ENCODE measurements at places on chromosomes 16 and 17.

GRCh38 chr16:48384520-48385252 lies 527 bp downstream of the SIAH1 start:
- DNase-seq = peak; percentile 65

DNA sequence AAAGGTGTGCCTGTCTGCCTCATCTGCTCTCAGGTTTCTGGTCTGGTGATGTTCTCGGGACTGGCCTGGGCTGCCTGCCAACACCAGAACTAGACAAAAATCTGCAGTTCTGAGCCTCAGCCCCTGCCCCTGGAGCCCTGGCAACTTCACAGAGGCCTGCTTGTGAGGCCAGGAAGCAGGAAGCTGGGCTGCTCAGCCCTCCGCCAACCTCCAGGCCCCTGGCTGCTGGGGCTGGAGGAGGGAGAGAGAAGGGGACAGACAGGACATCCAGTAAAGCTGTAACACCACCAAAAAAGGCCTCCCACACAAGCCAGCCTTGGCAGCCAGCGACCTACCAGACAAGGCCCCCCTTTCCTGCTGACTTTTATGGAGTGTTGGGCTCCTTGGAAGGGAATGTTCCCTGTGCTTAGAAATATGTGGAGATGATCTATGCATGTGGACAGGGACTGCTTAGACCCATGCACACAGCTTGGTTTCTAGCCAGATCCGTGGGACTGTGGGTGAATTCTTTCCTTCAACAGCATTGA lies 157.6 kb downstream of the XYLT1 start:
- DNase-seq = no peak

DNA sequence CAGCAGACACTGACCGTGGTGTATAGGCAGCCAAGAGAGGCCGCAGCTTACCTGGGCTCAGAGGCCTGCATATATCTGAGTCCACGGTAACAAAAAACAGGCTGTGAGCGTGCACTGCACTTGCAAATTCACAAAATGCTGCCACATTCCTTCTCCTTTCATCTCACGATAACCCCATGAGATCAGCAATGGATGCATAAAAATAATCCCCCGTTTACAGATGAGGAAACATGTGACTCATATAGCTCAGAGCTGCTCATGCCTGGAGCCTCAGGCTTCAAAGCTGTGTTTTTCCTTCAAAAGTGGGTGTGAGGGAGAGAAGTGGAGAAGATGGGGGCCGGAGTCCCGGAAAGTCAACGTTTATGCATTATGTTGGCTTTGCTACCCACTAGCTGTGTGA lies 118.3 kb upstream of the FOXF1 start:
- DNase-seq = no peak

DNA sequence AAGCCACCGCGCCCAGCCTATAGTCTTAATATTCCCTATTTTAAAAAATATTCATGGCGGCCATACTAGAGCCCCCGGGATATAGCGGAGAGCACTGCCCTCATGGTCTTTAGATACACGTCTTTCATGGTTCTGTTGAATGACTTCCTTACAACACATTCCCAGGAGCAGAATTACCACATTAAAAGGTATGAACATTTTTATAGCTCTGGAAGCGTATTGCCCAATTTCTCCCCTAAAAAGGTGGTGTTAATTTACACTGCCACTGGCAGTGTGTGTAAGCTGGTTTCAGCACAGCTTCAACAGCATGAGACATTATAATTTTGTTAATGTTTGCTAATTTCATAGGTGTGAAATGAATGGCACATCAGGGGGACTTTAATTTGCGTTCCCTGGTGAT lies 19.0 kb downstream of the C17orf100 start:
- DNase-seq = no peak
